Stimulated activated naive CD8-positive, alpha-beta T cell treated with anti-CD3 and anti-CD28 coated beads, Interleukin-15, Interleukin-2, amounts not matched to agents 100 U/mL and 50 U/mL, for 24 hours (primary cell): ENCODE measurements at places on chromosomes 5 and 9.

GRCh38 chr5:55650386-55650785 is 61.7 kb downstream of the SLC38A9 start:
- DNase-seq: no peak

DNA sequence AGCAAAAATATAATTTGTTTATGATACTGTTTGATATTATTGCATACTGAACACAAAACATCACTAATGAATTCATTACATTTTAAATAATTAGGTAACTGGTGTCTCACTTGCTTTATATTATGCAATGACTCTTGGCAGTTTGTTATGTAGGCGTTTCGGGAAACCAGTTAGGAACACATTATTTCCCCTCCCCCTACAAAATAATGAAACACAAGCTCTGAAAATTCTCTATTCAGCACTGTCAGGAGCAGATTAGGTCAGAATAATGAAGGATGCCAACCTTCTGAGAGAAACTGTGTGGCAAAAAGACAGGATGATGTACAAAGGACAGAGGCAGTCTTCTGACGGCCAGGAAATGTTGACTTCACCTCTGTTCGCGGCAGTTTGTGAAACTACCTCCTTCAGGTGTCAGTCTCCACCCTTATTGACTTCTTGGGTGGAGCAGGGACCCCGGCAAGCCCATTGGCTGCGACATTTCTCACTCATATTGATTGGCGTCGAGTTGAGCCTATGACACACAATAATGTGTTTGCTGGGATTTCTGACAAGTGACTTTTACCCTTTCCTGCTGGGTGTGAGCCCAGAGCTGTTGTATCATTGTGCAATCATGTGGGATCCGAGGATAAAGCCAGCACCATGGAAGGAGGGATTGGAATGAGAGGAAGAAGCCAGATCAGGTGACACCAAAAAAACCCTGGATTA is 33.9 kb downstream of the SH3PXD2B start:
- DNase-seq: no peak

- DNase-seq: no peak
These were observed 44.1 kb downstream of the KCNV2 start for GRCh38 chr9:2761424-2761823.

GRCh38 chr5:32584646-32585045 is 711 bp upstream of the SUB1 start:
- DNase-seq: no peak

DNA sequence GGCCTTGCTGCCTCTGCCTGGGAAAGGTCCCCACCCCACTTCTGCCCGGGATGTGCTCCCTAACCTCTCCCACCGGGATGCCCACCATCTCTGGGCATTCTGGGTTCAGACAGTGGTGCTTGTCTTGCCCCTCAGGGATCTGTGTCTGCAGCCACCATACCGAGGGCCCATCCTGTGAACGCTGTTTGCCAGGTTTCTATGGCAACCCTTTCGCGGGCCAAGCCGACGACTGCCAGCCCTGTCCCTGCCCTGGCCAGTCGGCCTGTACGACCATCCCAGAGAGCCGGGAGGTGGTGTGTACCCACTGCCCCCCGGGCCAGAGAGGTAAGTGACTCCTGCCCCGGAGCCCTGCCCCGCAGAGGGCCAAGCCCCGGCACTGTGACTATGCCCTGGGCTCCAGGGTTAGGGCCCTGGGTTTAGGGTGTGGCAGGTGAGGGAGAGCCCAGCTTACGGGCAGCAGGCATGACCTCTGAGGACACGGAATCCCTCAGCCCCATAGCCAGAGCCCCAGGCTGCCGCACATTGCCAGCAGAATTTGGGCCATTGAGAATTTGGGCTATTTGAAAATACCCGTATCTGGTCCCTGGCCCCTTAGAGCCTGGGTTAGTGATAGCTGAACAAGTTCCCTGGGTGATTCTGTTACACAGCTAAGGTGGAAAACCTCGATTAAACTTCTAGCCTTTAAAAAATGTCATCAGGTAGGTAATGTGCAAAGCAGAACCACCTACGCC is 35.3 kb upstream of the AIF1L start:
- no peak for DNase-seq

DNA sequence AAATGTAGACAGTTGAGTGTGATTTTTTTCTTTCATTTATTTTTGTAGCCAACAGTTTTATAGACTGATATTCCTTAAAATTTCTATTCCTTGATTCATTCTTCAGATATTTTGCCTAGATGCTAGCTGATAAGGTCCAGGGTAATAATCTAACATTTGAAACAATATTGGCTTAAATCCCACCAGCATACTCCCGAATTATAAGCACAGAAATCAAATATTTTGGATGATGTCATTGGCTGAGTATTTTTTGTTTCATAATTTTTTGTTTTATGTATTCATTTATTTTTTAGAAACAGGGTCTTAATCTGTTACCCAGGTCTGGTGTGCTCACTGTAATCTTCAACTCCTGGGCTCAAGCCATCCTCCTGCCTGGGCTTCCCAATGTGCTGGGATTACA is 88.4 kb downstream of the ISL1 start:
- no peak for DNase-seq

DNA sequence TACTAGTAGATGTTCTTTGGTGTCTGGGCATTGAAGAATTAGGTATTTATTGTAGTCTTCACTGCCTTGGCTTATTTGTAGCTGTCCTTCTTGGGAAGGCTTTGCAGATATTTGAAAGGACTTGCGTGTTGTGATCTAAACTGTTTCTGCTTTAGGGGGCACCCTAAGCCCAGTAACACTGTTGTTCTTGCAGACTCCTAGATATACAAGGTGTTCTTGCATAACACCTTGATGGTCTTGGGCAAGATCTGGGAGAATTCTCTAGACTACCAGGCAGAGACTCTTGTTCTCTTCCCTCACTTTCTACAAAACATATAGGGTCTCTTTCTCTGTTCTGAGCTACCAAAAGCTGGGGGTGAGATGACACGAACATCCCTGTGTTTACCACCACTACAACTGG is 179.1 kb downstream of the FAM170A start:
- no peak for DNase-seq

- DNase-seq: no peak
These were observed 47.7 kb upstream of the ITGA1 start for GRCh38 chr5:52740007-52740406.

DNA sequence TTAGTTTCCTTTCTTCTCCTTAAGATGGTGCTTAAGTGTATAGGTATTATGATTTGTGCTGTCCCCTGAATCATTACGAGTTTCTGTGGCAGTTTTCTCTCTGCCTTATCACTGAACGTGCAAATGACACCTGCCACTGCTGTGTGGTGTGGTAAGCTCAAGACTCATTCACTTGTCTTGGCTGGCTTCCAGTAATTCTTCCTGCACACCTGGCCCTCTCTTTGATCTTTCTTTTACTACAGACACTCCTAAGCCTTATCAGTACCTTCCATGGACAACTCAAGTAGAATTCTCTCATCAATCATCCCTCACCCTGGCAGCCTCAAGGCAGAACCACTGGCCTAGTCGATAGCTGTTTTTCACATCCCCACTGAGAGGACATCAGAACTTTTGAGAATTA is 82.6 kb upstream of the ADAMTS19 start:
- no peak for DNase-seq
